ENCODE measurements at places on chromosomes 13 and 19.
A peak's percentile ranks its signal among the peaks of the same experiment; 100 is the strongest.

GRCh38 chr19:36246006-36246481, 31.1 kb downstream of the ZNF146 start:
- no peak for DNase-seq

DNA sequence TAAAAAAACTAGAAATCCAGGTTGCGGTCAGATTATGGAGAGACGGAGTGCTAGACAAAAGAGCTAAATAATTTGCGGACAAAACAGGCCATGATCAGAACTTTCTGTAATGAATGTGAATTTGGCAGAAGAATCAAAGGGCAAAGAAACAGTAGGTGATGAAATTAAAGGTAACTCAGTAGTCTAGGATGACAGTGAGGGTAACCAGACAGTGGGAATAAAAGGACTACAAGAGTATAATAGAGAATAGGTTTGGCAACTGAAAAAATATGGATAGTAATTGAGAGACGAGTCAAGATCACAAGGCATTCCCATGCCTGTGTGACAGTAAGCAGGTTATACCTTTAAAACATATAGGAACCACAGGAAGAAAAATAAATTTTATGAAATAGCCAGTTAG, 35.9 kb downstream of the CAB39L start:
- no peak for DNase-seq

GRCh38 chr19:28504727-28505126, 708.2 kb downstream of the UQCRFS1 start:
- DNase-seq = no peak

DNA sequence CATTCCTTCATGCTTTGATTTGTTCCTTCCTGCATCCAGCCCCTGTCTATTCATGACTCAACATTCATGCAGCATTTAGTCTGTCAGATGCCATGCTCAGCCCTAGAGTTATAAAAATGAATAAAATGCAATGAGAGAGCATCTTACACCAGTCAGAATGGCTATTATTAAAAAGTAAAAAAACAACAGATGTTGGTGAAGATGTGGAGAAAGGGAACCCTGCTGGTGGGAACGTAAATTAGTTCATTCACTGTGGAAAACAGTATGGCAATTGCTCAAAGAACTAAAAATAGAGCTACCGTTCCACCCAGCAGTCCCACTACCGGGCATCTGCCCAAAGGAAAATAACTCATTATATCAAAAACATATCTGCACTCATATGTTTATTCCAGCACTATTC, 70.0 kb upstream of the GTF3A start:
- no peak for DNase-seq

DNA sequence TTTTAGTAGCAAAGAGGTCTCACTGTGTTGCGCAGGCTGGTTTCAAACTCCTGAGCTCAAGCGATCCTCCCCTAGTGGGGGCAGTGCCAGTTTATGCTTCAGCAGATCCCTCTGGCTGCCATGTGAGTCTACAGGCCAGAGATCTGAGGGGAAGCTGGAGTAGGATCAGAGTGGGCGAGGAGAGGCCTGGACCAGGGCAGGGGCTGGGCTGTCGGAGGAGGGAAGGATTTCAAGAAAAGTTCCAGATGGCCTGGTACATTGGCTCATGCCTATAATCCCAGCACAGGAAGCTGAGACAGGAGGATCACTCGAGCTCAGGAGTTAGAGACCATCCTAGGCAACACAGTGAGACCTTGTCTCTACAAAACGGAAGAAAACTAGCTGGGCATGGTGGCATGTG, 9.8 kb downstream of the DHX34 start:
- no peak for DNase-seq

GRCh38 chr19:2567996-2568395, 92.1 kb downstream of the GADD45B start:
- DNase-seq = no peak

- no peak for DNase-seq
Measured at GRCh38 chr13:83332751-83333150, 549.5 kb downstream of the SLITRK1 start.

- DNase-seq = no peak
Measured at GRCh38 chr13:41178040-41178439, 16.3 kb downstream of the KBTBD7 start.

GRCh38 chr19:27753622-27754021, 1459.3 kb downstream of the UQCRFS1 start:
- no peak for DNase-seq

DNA sequence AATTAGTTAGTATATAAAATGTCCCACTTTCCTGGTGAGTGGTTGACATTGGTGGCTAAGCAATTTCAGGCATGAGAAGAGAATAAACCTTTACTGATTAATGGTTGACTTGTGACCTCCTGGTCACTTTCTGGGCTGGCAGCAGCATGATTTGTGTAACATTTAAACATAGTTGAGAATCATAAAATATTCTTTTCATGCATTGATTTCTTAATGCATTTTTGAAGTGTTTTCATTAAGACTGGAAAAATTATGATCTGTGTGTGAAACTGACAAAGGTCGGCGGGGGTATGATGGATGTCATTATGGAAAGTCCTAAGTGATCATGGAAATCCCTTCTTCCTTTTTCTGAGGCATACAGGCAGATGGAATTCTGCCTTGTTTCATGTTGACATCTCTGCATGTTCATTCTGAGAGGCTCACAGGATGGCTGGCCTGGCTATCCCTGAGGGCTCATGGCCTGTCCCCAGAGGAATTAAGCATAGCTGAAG, 98.7 kb upstream of the RNF113B start:
- DNase-seq = no peak

- peak; percentile 83 for DNase-seq
Measured at GRCh38 chr19:42066075-42066754, 3.8 kb downstream of the GRIK5 start.

- peak; percentile 58 for DNase-seq
Measured at GRCh38 chr13:76886292-76887075, at the start of gene KCTD12. KCTD12 (minus strand) TSS chr13:76886405; CDS start chr13:76886148, 257 bp downstream.

GRCh38 chr13:40271271-40271885, 395.1 kb downstream of the FOXO1 start:
- no peak for DNase-seq

GRCh38 chr19:44876930-44877535, 14.0 kb upstream of the TOMM40 start:
- no peak for DNase-seq

DNA sequence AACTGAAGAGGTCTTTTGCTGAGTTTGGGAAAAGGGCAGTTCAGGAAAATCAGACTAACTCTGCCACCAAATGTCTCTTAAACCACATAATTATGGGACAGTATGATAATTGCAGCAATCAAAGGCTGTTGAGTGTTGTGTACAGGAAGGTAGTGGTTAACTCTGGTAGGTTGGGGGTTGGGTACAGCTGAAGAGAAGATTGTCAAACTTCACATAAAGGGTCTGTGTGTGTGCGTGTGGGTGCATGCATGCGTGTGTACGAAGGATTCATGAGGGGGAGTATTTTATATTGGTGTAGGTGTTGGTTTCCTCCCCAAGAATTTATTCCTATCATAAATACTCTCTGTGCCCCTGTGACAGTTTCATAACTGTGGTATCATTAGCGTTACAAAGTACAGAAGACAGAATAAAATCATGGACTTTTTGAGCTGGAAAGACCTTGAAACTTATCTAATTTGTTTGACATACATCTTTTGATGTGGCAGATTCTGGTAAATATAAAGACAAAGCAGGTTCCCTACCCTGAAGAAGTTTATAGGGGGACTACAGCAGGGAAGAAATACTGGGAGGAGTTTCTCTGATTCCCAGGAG, 94.1 kb downstream of the PCCA start:
- DNase-seq = no peak

DNA sequence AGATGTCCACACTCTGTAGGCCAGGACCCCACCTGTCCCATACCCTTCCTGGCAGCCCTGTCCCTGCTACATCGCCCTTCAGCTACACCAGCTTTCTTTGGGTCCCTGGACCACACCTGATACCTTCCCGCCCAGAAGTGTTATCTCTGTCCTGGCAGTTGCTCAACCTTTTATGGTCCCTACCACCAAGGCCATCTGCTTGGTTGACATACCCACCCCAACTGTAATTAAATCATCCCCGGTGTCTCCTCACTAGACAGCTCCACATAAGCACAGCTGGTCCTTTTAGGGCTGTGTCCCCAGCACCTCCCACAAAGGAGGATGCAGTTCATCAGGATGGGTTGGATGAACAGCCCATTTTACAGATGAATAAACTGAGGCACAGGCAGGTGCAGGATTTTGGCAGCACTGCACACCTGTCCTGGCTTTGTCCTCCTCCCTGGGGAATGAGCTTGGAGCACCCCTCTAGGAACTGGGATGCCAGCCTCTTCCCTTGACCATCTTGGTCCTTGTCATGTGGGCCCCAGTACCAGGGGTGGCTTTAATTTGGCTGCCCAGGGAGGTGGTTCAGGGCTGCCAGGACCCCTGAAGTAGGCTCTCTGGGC, 12.9 kb downstream of the NACC1 start:
- no peak for DNase-seq

GRCh38 chr13:36673838-36674326, at the start of gene SERTM1:
SERTM1 (plus strand) TSS chr13:36674020; CDS start chr13:36695079, 21,059 bp downstream.
- DNase-seq = no peak

- DNase-seq = no peak
Measured at GRCh38 chr19:5558101-5558621, 9.6 kb downstream of the TINCR start.

DNA sequence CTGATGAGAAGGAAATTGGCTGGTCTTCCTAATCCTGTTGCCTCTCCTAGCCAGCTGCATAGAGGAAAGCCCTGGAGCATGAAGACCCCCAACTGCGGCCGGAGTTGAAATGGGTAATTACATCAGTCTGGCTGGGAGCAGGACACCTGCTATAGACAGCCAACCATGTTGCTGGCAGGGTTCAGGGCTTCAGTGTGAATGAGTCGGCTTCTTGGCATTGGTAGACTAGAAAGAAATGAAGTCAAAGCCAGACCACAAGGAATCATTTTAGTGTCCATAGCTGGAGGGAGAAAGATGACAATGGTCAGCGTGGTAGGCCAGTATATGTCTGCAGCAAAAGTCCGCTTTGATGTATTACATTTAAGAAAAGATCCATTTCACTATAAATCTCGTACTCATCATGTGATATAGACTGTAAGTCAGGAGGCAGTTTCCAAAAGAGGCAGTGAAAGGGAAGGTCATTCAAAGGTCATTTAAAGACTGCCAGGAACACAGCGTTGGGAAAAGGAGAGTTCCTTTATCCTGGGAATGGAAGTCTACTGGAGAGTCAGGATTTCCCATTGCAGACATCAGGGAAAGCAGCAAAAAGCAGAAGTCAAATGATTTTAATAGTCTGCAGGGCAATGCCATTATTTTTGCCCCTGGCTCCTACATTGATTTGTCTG, 262.7 kb downstream of the DNAJC15 start:
- DNase-seq = no peak

Data from K562 (cell line).